Stimulated activated CD8-positive, alpha-beta memory T cell treated with anti-CD3 and anti-CD28 coated beads, Interleukin-2, amount 100 ng/mL, for 1 hour (primary cell): ENCODE measurements at places on chromosomes 2 and 18.

- no peak for DNase-seq
Measured at GRCh38 chr2:46362667-46363012, 65.4 kb downstream of the EPAS1 start.

DNA sequence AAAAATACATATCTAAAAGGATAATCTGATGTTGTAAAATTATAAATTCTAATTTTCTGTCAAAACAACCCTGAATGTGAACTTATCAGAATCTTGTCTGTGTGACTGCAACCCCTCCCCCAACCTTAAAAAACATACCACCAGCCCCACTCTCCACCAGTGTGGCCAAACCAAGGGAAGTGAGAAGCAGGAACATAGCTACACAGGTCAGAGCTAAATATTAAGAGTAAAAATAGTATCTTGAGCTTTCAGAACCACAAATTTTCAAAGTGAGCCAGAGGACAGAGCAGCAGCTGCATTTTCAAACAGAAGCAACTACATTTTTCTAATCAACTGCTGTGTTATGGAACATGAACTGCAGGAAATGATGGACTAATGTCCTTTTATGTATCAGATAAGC is 156.7 kb downstream of the SLC4A10 start:
- DNase-seq, result no peak

- no peak for DNase-seq
Measured at GRCh38 chr2:222043897-222044296, 254.9 kb downstream of the PAX3 start.

DNA sequence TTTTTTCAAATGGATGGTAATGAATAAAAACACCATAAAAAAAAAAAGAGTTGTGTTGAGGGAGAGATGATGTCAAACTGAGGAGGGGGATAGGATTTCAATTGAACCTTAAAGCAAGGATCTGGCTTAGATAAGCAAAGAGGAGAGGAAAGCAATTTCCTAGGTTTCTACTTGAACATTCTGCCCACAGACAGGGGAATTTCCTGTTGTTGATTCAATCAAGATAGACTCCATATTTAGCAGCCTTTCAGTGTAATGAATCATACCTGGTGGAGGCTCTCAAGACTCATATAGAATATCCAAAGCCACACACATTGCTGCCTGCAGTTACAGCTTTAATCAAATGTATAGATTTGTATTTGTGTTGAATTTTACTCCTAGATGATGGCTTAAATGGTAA is 294.4 kb upstream of the PIK3C3 start:
- no peak for DNase-seq
